Stimulated activated CD8-positive, alpha-beta memory T cell treated with anti-CD3 and anti-CD28 coated beads, Interleukin-4, amount 100 ng/mL, for 1 hour (primary cell): ENCODE measurements at places on chromosomes 13 and 19.

DNA sequence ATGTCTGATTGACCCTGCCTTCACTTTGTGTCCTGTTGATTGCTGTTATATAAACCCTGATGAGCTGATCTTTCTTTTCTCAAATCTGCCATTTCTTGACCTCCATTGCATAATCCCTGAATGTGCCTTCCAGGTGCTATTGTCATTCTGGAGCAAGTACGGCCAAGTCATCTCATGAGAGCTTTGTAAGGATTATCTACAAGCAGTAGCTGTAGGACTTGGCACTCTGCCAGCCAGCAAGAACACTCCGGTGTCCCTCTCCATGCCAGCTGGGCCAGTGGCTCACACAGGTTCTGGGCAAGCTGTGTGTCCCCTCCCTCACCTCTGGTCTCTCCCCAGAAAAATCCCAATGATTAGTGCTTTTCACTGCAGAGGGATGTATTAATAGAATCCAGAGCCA lies 348.1 kb downstream of the FOXO1 start:
- no peak for DNase-seq

DNA sequence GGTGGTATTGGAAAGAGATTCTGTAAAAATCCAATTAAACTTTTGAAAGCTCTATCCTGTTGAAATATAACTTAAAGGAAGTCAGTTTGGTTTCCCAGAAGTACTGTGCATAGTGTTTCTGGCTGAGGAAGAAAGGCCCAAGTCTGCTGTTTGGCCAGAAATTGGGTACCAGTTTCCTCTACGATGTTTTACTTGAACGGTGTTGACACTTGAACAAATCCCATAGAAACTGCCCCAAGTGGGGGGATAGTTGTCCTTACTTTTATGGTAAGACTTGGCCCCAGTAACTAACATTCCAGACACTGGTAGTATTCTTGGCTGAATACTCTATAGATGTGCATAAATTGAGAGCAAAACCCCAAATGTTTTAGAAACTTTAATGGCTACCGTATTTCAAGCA lies 14.2 kb downstream of the KLF5 start:
- DNase-seq, result no peak

DNA sequence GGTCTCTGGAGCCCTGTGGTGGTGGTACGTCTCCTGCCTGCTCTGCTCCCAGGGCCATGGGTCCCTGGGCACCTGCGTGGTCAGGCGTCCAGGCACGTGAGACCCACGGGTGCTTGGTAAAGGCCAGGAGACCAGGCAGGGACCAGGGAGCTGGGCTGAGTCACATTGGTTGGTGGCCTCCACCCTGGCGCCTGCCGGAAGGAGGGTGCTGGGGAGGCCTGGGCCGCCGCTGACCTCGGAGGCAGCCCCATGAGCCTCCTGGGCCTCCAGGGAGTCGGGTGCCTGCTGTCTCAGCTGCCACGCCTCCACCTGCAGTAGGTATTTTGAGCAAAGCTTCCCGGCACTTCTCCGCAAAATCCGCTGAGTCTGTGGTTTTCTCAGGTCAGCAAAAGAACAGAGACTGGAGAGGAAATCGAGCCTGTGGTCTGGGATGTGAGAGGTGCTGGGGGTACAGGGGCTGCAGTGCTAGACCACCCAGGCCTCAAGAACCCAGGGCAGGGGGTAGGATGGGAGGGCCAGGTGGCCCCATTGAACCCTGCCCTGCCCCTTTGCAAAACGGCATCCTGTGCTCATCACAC lies 3.6 kb upstream of the PLK5 start:
- no peak for DNase-seq

DNA sequence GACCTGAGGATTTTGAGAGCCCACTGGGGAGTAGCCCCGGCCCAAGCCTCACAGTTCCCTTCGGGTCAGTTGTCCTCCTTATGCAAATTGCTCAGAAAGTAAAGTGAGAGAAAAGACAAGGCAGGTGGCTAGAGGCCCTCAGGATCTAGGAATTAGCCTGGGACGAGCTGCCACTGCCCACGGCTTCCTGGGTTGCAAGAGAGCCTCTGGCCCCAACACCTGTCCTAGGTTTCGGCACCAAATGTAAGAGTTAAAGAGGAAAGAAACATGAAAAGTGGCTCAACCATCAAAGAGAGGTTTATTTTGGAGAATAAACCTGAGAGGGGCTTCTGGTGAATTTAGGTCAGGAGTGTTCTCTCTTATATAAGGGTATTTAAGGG lies 25.6 kb downstream of the TMEM255B start:
- no peak for DNase-seq

DNA sequence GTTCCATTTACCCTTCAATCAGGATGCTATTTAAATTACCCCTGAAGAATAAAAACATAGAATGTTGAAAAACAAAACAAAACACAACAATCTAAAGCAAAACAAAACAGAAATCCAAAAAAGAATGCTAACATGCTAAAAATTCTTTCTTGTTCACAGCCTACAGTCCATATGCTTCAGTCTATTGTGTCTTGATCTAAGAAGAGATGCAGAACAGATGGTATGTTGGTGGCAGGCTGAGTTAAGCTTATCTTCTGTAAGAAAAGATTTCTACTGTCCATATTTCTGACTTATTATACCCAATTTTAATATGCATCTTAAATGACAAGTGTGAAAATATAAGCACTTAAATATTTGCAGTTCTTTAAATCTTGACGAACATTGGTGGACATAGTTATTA lies 356.1 kb upstream of the SLITRK1 start:
- DNase-seq, result no peak

DNA sequence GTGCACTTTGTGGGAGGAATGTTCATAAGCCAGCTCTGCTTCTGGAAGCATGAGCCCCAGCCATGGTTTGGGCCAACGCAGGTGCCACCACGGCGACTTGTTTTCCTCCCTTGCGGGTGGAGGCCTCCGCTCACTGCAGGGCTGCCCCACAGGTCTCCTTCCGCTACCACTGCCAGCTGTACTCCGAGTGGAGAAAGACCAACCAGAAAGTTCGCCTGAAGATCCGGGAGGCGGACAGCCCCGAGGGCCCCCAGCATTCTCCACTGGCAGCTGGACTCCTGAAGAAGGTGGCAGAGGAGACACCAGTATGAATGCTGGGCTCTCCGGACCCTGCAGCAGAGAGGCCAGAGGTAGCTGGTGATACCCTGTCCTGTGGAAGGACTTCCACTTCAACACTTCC lies 6.5 kb upstream of the HNRNPM start:
- no peak for DNase-seq

DNA sequence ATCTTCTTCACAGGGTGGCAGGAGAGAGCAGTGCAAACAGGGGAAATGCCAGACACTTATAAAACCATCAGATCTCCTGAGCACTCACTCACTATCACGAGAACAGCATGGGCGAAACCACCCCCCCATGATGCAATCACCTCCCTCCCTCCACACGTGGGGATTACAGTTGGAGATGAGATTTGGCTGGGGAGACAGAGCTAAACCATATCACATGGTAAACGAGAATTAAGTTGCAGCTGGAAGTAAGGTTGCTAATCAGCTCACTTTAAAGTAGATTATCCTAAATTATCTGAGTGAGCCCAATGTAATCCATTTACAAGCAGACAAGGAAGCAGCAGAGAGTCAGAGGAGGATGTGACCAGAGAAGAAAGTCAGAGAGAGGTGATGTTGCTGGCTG lies 102.2 kb upstream of the IPO5 start:
- no peak for DNase-seq

- no peak for DNase-seq
These were observed 27.9 kb downstream of the PLEKHJ1 start for GRCh38 chr19:2207991-2208860.

GRCh38 chr13:98155475-98156109 lies 12.7 kb downstream of the FARP1 start:
- no peak for DNase-seq

GRCh38 chr19:32869966-32870573 lies 503 bp upstream of the SLC7A9 start:
- DNase-seq, result no peak

GRCh38 chr19:41616792-41617621 lies 9.9 kb downstream of the CEACAM4 start:
- no peak for DNase-seq

DNA sequence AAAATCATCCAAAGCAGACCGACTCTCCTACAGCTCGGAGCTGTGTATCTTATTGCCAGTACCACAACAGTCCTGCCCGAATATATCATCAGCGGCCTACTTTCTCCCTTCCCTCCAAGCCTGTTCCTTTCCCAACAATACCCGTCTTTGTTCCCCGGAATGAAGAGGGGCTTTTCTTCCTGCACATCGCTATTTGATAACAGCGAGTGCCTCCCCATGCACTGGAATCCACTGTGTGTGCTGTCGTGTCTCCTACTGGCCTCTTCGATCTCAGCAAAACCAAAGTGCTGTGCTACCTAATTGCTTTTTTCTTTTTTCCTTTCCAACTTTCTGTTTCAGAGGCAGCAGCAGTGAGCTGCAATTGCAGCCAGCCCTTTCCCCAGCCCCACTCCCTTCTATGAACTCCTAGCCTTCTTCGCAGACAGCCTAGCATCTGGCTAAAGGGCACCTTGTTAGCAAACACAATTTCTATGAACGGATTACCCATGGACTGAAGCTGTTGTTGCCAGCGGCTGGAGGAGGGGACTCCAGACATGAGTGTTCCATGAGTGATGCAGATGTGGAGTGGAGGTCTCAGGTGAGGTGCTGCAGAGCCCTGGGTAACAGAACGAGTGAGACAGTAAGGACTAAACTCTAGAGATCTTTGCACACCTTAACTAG lies 43.4 kb downstream of the EFNB2 start:
- DNase-seq, result no peak

GRCh38 chr19:54069470-54069869 lies 5.8 kb upstream of the VSTM1 start:
- no peak for DNase-seq

DNA sequence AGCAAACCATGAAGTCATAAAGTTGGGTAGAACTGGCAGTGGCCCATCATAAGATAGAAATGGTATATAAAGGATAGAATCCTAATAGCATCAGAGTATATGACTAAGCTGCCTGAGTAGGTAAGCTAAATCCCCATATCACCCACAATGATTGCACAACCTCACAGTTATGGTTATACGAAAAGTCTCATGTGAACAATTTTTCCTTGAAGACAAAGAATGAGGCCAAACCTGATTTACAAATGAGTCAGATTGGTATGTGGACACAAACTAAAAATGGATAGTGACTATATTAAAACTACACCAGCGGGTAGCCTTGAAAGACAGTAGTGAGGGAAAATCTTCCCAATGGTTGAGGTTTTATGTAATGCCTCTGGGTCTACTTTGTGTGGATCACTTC lies 40.9 kb upstream of the UFM1 start:
- no peak for DNase-seq

GRCh38 chr13:111880185-111880584 lies 186.8 kb upstream of the SOX1 start:
- no peak for DNase-seq

DNA sequence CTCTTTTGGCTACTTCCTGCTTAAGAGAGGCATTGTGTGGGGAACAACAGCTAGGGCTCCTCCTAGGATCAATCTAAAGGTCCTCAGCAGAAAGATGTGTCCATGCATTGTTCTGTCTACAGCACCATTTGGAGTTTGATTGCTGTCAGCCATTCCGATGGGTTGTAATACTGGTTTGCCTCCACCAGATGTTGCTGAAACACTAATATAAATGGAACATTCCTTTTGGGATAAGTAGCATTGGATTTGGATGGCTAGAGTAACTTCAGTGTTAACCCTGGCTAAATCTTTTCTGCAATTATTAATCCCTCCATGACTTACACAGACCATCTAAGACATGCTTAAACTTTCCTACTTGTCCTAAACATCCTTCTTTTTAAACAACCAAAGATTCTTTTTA lies 104.2 kb downstream of the TDRD3 start:
- no peak for DNase-seq

- no peak for DNase-seq
These were observed 17.3 kb downstream of the RHPN2 start for GRCh38 chr19:33047422-33047821.

- DNase-seq, result no peak
These were observed 3.2 kb downstream of the NFIC start for GRCh38 chr19:3369337-3370213.

DNA sequence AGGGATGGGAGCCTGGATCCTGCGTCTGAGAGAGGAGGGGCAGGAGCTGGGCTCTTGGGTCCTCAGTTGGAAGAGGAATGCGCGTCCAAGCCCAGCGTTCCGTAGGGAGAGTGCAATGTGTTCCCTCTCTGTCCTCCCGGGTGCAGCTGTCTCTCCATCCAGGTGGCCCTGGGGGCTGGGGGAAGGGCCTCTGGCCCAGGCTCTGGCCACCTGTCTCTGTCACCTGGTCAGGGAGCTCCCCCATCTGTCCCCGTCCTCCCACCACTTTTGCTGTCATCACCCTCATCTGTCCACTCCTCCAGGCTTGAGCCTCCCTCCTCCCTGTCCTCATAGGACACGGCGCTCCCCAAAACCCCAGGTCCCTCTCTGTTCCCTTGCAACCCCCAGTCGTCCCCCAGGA lies 3.7 kb upstream of the SBK2 start:
- no peak for DNase-seq

DNA sequence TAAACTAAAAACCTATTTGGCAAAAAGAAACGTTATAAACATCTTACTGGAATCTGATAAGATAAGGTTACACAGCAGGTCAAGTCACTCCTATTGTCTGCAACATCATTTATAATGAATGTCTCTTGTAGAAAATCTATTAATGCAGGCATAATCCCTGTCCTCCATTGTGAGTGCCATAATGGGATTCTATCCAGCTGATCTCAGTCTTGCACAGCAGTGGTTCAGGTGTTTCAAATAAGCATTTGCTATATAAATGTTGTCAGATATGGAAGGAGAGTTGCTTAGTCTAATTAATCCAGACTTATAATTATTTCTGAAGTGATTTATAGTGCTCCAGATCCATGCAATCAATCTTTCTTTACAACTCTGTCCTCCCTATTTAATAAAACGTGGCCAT lies 186.5 kb upstream of the ATXN8OS start:
- DNase-seq, result no peak

- DNase-seq, result no peak
These were observed 42.1 kb downstream of the LPAR6 start for GRCh38 chr13:48370815-48371214.

DNA sequence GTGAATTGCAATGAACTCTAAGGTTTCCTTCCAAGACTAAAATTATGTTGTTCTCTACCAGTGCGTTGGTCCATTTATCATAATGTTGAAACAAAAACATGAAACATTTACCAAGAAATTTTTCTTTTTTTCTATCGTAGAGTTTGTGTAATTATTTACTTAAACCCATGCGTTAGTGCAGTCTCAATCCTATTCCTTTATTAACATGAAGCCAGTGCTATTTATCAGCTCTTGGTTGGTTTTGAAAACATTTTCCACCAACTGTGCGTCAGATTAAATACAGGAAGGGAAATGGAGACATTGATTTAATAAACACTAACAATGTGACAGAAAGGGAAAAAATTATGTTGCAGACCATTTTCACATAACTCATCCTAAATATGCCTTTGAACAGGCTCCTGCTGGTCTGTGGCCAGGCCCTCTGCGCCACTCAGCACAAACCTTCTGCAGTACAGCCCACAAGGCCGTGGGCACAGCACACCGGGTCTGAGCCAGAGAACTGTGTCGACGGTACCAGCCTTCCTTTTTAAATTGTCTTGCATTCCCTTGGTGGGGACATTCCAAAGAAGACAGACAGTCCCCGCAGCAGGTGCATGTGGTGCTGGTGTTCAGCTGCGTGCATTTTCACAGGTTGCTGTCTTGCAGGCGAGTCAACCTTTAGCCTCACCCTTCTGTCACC lies 135.8 kb downstream of the SHISA2 start:
- no peak for DNase-seq

- DNase-seq, result no peak
These were observed 116.0 kb upstream of the RNF113B start for GRCh38 chr13:98293103-98293502.

GRCh38 chr19:33449799-33450198 lies 71.8 kb downstream of the PEPD start:
- DNase-seq, result no peak

GRCh38 chr13:28438067-28438466 lies 56.9 kb downstream of the FLT1 start:
- DNase-seq, result no peak
